ENCODE measurements at places on chromosomes 7 and 10.

DNA sequence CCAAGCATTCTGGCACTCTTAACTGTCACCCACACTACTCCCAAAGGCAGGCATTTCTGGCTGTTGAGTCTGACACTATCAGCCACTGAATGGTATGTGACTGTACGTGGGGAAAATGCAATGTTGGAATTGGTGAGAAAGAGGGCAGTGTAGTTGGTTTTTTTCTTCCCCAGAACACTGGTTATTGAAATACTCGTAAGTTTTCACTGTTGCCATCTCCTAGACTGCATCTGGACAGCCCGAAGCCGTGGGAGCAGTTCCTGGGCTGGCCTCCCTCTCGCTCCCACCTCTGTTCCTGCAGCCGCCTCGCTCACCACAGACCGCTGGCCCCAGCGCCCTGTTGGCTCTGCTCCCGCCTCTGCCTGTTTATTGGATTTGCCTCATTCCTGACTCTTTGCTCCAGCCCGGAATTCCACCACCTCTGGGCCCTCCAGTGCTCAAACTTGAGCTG, 5.7 kb downstream of the PLCE1 start:
- DNase-seq = no peak

- DNase-seq = no peak
Observed at GRCh38 chr7:44461387-44461786, 29.1 kb downstream of the NUDCD3 start.

DNA sequence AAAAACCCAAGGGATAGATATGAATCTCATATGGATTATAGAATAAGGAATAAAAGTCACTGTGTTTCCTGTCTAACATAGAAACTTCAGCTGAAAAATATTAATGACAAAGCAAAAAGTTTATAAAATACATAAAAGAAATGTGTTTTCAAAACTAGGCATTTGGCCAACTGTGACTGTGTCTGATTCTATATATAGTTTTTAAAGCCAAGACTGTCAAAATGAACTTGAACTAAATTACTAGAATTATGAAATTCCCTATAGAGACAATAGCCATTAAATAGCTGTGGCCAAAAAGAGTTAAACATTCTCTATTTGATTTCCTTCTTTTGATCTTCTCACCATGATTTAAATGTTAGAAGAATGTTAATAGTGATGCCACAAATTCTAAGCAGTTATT, 311.2 kb upstream of the SEMA3D start:
- no peak for DNase-seq

DNA sequence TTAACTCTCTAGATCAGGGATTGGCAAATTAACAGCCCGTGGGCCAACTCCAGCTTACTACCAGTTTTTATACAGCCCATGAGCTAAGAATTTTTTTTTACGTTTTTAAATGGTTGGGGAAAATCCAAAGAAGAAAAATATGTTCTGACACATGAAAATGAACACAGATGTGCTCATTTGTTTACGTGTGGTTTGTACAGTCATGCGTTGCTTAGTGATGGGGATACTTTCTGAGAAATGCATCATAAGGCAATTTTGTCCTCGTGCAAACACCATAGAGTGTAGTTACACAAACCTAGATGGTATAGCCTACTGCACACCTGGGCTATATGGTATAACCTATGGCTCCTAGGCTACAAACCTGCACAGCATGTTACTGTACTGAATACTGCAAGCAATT, 8.3 kb upstream of the SMKR1 start:
- DNase-seq = no peak

GRCh38 chr10:26216585-26217395, at the start of gene GAD2:
Gene GAD2 (plus strand): TSS chr10:26216774. CDS start chr10:26216810, 36 bp downstream.
- DNase-seq = no peak

- no peak for DNase-seq
Observed at GRCh38 chr7:157898802-157899505, 562.1 kb downstream of the DNAJB6 start.
